ENCODE measurements at places on chromosomes 11 and 22.
A peak's percentile ranks its signal among the peaks of the same experiment; 100 is the strongest.

- DNase-seq, result no peak
Measured at GRCh38 chr11:20415432-20415831, 27.9 kb downstream of the PRMT3 start.

- peak; percentile 72 for DNase-seq
Measured at GRCh38 chr11:450809-451451, 851 bp downstream of the PTDSS2 start.

DNA sequence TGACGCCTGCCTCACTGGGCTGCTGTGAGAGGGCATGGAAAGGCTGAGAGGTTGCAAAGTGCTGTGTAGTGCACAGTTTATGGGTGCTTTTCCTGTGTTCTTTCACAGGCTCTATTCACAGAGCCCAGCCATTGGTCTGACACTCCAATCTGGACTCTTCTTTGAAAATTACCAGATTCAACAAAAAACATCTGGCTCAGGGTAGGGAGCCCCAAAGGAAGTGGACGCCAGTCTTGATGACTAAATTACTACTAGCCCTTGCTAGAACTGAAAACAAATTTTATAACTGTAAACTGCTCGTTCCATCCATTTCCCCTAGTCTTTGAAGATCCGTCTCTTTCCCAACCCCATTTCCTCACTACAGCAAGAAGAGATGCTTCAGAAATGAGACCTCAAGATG, 178.6 kb downstream of the TENM4 start:
- DNase-seq, result no peak

DNA sequence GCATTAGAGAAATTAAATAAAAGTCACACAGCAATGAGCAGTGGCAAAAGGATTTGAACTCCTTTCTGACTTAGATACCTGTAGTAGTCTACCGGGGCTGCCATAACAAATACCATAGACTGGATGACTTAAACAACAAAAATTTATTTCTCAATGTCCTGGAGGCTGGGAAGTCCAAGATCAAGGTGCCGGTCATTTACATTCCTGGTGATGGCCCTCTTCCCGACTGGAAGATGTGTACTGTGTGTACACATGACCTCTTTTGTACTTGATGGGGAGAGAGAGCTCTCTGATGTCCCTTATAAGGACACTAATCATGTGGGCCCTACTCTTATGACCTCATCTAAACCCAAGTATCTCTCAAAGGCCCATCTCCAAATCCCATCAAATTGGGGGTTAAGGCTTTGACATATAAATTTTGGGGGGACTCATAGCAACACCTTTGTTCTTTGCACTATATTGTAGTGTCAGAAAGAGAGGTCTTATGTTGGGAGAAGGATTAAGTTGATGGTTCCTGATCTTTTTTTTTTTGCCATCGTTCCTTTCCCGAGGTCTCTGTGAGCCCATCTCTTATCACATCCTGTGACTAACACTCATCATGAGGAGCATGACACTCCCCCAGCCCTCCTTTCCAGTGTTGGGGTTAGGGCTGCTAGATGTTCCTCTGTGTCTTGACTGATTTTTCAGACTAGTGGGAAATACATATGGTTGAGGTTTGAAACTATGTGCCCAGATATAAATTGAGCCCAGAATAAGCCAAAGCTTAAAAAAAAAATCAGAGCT, 104.3 kb downstream of the TRAF6 start:
- DNase-seq, result no peak

GRCh38 chr22:19121631-19122142, 525 bp downstream of the DGCR2 start:
- peak; percentile 28 for DNase-seq

GRCh38 chr11:126311401-126312291, 7.8 kb downstream of the DCPS start:
- DNase-seq, result no peak

DNA sequence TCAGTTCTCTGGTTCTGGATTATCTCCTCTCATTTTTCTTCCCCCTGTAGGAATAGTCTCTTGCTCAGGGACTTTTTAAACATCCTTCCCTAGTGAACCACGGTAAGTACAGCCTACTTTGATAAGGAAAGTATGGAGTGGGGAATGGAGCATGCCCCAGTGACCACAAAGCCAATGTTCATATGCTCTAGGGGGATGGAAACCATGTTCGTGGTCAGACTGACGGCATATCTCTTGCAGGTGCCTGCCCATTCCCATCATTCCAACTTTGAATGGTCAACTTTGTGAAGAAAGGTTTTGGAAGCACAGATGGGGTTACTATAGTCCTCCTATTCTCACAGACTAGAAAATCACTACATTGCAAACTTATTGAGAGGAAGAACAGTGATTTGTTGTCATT, 332.5 kb upstream of the NCAM1 start:
- DNase-seq, result no peak

GRCh38 chr11:74611369-74611861, 19.0 kb downstream of the POLD3 start:
- no peak for DNase-seq

DNA sequence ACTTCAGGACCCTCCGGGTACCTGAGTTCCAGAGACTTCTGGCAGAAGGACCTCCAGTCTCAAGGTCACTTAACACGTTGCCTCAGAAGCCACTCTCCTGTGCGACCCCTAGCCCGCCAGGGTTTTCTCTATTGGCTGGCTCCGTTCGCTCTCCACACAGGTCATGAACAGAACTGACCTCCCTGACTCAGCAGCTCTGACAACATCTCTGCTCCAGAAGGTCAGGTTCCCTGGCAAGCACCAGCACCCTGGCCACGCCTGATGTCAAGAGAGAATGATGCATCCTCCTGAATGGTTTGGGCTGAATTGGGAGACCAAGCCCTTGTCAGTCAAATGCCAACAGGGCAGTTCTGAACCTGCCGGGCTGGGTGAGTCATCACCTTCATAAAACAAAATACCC, 84.3 kb upstream of the TMEM45B start:
- DNase-seq, result no peak

DNA sequence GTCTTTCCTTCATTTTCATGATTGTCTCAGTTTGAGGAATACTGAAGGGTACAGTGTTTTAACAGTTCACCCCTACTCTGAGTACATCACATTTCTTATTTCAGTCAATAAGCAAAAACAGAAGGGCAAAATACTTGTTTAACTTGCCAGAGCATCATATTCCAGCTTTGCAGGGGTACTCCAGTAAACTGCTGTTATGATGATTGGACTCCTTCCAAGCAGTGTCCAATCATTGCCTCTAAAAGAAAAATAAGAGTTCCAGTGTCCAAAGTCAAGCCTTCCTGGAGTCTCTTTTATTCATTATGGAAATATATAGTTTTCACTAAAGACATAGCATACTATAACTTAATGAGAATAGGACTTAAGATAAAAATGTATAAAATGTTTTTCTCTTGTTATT, 105.1 kb downstream of the FANCF start:
- DNase-seq, result no peak

- no peak for DNase-seq
Measured at GRCh38 chr11:102971766-102972165, 16.2 kb upstream of the MMP13 start.
